A673 (cell line): ENCODE measurements at places on chromosomes 2 and 18.

GRCh38 chr18:55251254-55251971, 292.2 kb upstream of the CCDC68 start:
- DNase-seq: peak; percentile 71

DNA sequence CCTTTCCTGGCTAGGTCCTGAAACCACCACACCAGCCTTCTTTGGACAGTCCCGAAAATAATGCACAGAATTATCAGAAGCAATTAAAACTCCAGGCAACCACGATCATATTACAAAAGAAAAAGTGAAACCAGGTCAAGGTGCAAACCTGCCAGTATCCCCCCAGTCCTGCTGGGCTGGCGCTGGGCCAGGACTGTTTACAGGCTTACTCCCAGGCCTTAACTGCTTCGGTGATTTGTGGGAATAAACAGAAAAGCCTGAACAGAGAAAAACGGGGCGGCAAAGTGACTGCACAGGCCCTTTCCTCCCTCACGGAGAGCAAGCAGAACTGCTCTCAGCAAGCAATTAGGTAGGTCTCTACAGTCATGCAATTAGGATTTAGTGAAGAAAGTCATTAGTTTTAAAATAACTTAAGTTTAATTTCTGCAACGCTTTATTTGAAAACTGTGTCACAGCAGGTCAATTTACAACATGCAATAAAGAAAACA, 1.3 kb downstream of the HDAC4 start:
- DNase-seq: peak; percentile 37

- DNase-seq: no peak
These were observed 318.8 kb downstream of the ZEB2 start for GRCh38 chr2:144201126-144201525.

GRCh38 chr2:235378246-235378645, 115.6 kb upstream of the AGAP1 start:
- DNase-seq: peak; percentile 30

- DNase-seq: peak; percentile 77
These were observed 6.5 kb upstream of the WNT6 start for GRCh38 chr2:218852911-218853667.

GRCh38 chr2:238659231-238659630, 188.7 kb upstream of the TWIST2 start:
- no peak for DNase-seq

DNA sequence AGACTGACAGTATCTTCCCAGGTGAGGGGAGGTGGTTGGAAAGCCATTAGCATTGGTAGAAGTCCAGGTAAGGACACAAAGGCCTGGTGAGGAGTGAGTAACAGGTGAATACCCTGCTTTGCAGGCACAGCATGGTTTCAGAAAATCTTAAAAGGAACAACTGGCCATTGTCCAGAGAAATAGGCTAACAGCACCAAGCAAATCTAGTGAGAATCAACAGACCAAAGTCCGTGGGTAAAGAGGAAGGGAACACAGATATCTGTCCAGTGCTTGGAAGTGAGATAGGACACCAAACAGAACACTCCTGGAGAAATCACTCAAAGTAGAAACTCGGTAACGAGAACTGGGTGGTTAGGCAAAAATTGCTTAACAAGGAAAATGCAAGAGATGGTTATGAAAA, 88.8 kb upstream of the RPRM start:
- DNase-seq: no peak
